ENCODE measurements at places on chromosomes 11 and 22. TPM values are rescaled to one million over a fixed set of nuclear protein-coding genes. Genes with fewer than 3 reads are reported as not detected.

RFPL1 gene
- not detected for total RNA-seq

UBQLN3 gene
- 0.34 TPM for total RNA-seq

OR2AT4 gene
- not detected for total RNA-seq

CYB5R2 gene
- 1.5 TPM for total RNA-seq

SAA4 gene
- not detected for total RNA-seq

- ATAC-seq = no peak
These were observed 68.5 kb upstream of the C11orf58 start for GRCh38 chr11:16669799-16670415.

GRCh38 chr22:36816339-36816635, 548 bp downstream of the PVALB start:
- no peak for ATAC-seq

- ATAC-seq = no peak
These were observed 4.2 kb downstream of the GRAMD1B start for GRCh38 chr11:123434262-123434661.

- no peak for ATAC-seq
These were observed 1.6 kb downstream of the LGALS12 start for GRCh38 chr11:63507511-63507910.

GRCh38 chr11:102438311-102439062, 14.1 kb downstream of the TMEM123 start:
- ATAC-seq = no peak

All from activated T-helper 17 cell treated with anti-CD3 and anti-CD28 coated beads, Interleukin-2, amount 50 U/mL, for 72 hours (primary cell).